Naive thymus-derived CD4-positive, alpha-beta T cell (primary cell): ENCODE measurements at places on chromosomes 1 and 21.
A peak's percentile ranks its signal among the peaks of the same experiment; 100 is the strongest.

- DNase-seq = peak; percentile 68
These were observed 60.0 kb upstream of the ATP5PO start for GRCh38 chr21:33975548-33976081.

- no peak for DNase-seq
These were observed 181.1 kb upstream of the GREM2 start for GRCh38 chr1:240792915-240793529.

- DNase-seq = no peak
These were observed at the start of gene KCNT2 for GRCh38 chr1:196608390-196609369. Gene KCNT2, minus strand, starts transcription at chr1:196608440. Its CDS starts 131 bp downstream, at chr1:196608309.

- DNase-seq = no peak
These were observed 61.1 kb upstream of the TINAGL1 start for GRCh38 chr1:31515056-31515775.

- no peak for DNase-seq
These were observed 318.3 kb downstream of the MATN1 start for GRCh38 chr1:30405081-30405480.

- DNase-seq = no peak
These were observed 110.4 kb downstream of the TNFSF18 start for GRCh38 chr1:172940174-172940855.

DNA sequence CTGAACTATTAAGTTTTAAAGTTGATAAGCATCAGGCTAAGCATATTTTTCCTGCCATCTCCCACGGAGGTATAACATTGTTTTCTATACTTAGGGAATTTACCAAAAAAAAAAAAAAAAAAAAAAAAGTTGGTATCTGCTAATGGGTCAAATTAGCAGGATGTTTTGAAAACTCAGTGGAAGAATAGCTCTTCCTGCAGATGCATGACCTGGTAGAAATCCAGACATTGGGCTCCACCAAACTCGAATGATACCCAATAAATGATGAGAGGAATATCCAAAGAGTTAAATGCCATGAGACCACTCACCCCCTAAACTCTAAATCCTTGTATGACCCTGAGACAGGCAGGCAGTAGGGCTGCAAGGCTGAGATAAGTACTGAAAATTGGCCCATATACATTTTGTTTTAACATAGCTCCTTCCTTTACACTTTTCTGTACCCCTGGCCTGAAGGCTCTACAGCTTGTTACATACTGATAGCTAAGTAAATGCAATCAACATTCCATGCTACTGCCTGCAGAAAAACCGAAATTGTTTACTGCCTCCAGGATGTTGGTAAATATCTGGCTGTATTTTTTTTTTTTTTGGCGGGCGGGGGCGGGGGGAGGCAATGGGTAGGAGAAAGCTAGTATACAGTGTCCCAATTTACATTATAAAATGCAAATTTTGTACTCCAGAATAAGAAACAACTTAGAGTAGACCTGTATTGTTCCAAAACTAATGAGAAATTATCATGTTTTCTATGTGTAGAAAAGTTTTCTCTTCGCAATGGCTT is 57.6 kb downstream of the NFIA start:
- DNase-seq = no peak

DNA sequence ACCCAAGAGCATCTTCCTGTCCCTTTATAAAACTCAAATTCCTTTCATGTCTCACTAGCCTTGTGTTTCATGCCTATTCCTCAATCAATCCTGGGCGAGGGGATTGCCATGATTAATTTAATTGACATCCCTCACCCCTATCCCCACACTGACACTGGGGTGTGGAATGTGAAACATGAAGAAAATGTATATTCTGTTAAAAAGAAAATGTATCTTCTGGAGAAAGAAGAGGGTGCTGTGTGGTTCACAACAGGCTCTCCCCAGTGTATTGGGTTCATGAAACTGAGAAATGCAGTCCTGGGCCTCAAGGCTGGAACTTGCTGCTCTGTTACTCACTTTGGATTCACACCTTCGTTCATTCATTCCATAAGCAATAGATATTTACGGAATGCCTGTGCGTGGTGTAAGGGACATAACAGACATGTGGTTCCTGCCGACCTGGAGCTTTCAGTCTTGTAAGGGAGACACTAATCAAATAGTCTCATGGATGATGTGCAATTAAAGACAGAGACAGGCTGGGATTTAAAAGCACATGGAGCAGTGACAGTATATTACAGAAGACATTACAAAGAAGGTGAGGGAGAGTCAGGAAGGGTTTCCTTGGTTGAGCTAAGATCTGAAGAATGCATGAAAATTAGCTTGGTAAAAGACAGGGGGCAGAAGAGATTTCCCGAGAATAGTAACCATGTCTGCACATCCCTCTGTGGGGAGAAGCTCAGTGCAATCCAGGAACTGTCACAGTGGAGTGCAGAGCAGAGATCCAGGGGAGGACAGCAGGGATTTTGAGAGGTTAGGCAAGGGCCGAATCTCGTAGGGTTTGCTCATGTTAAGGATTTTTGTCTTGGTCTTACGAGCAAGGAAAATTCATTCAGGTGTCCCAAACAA is 32.1 kb downstream of the SERTAD4 start:
- DNase-seq = no peak

GRCh38 chr1:206958144-206958543 is 11.9 kb upstream of the PIGR start:
- no peak for DNase-seq

GRCh38 chr1:181676269-181676668 is 193.0 kb downstream of the CACNA1E start:
- no peak for DNase-seq

- DNase-seq = no peak
These were observed 140.0 kb downstream of the OMA1 start for GRCh38 chr1:58406301-58407071.

DNA sequence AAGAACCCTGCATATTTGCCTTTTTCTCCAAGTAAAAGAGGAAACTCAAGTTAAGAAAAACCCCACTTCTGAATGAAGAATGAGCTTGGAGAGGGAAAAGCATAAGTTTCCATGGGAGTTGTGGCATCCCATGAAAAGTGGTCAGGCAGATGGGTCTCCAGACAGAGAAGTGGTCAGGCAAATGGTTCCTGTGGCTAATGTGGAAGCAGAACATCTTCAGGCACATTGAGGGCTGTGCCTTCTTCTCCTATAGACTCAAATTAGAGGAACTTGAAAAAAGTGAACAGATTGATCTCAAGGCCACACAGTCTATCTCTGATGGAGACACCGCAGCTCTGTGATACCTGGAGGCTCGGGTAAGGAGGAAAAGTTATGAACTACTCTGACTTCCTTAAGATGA is 55.7 kb upstream of the KIRREL1 start:
- no peak for DNase-seq

DNA sequence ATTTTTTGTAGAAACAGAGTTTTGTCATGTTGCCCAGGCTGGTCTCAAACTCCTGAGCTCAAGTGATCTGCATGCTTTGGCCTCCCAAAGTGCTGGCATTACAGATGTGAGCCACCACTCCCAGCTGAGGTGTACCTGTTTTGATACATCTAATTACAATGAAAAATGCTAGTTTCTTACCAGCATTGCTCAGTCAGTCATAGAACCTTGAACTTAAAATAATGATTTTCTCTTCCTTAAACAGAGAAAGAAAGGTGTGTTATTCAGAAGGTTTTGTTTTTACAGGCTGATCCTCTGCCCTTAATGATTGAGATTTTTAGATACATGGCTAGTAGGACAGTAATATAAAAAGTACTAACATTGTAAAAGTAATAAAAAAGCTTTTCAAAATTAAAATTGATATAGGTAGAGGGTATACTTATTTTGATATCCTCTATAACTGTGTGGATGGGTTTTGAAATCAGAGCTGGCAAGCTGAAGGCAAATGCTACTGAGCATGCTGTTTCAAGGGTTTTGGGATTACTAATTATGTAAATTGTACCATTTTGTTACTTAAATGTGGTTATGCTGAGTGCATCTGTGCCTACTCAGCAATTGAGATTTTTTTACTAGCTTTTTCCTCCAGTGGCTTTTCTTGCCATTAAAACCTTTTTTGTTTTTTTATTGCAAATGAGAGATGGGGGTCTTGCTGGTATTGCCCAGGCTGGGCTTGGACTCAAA is 16.1 kb downstream of the PRRC2C start:
- DNase-seq = no peak

GRCh38 chr1:33578557-33579448 is 106.4 kb downstream of the ZSCAN20 start:
- DNase-seq = no peak
